ENCODE measurements at places on chromosomes 13 and 19. TPM values are rescaled to one million over a fixed set of nuclear protein-coding genes. Genes with fewer than 3 reads are reported as not detected.

MAMSTR gene
- total RNA-seq, result 6.5 TPM

DNA sequence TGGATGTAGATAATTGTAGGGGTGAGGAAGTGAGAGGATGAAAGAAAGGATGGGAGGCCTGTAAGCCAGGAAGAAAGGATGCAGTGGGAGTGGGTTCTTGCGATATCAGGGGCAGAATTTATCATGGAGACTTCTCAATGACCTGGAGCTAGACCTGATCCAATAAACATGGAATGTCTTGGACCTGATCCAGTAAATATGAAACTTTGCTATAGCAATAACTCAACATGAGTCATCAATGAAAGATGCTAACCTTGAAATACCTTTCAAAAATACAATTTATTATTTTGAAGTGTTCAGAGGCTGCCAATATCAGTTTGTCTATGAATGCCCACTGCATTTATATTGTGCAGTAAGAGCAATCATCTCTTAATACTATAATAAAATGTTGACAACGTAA, 279.5 kb downstream of the POU4F1 start:
- peak overlapping the region; percentile 1 for H3K27ac ChIP-seq
- peaks cover 6% of the 10 kb centered on the region for H3K4me1 ChIP-seq
- DNase-seq, result no peak
- H3K27me3 ChIP-seq, result peaks cover 20% of the 10 kb centered on the region

LINGO3 gene
- total RNA-seq, result 0.59 TPM

DNA sequence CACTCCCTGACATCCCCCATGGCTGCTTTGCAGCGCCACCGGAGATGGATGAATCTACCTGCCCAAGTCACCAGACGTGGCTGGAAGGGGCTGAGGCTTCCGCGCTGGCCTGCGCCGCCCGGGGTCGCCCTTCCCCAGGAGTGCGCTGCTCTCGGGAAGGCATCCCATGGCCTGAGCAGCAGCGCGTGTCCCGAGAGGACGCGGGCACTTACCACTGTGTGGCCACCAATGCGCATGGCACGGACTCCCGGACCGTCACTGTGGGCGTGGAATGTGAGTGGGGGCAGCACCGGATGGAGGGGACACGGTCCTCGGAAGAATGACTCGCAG, 4.6 kb downstream of the ICAM5 start:
- H3K36me3 ChIP-seq, result no peaks in the 10 kb centered on the region
- H3K27ac ChIP-seq, result no peak overlapping the region
- no peak for DNase-seq
- peaks cover 86% of the 10 kb centered on the region for H3K27me3 ChIP-seq
- H3K4me1 ChIP-seq, result peaks cover 34% of the 10 kb centered on the region

ZNF492 gene
- total RNA-seq, result not detected

DNA sequence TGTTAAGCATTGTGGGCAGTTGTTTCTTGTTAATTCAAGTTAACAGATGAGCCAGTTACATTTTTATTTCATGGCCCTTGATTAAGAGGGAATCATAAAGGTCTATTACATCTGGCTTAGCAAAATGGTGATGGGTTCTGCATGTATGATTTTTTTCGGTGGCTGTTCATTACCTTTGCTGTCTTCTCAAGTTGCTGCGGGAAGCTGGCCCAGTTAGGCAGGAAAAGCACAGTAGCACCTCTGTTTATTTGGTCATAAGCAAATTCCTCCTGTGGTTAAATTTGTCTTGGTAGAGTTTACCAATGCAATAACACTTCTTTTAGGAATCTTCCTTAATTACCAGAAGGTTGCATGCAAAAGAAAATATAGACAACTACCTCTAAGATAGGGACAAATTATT, 104.5 kb downstream of the FRY start:
- DNase-seq, result no peak
- H3K4me3 ChIP-seq, result no peak overlapping the region
- H3K36me3 ChIP-seq, result peaks cover 9% of the 10 kb centered on the region

DNA sequence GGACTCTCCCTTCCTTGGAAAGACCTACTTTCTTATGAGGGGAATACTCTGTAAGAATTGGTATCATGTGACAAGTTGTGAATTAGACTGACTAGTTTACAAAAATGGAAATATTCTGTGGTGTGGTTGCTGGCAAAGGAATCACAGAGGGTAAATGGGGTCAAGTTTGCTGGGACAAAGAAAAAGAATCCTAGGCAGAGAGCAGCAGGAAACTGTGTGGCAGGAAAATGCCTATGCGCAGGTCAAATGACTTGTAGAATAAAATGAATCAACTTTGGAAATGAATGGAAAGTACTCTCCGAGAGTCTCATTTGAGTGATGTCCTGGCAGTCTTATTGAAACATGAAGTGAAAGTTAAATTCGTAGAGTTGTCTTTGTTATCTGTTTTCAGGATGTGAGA, 1250.7 kb downstream of the UQCRFS1 start:
- DNase-seq, result no peak
- no peak overlapping the region for H3K27ac ChIP-seq
- peaks cover 20% of the 10 kb centered on the region for H3K27me3 ChIP-seq

KLK10 gene
- 2.1 TPM for total RNA-seq

MYO9B gene
- 90.8 TPM for total RNA-seq

DNA sequence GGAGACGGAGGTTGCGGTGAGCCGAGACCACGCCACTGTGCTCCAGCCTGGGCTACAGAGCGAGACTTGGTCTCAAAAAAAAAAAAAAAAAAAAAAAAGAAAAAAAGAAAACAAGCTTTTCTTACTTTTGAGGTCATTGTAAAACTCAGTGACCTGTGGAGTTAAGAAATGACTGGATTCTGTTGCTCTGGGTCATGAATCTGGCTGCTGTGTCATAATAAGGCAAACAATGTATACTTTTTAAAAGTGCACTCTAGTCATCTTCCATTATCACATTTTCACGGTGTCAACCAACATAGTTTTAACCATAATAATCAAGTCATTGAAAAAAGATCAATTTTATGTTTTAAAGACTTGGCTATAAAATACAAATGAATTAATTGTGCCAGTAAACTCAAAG, 1186.6 kb downstream of the DIAPH3 start:
- H3K36me3 ChIP-seq, result no peaks in the 10 kb centered on the region
- H3K4me1 ChIP-seq, result peaks cover 10% of the 10 kb centered on the region
- DNase-seq, result no peak

KCNN4 gene
- total RNA-seq, result 6.1 TPM

DNA sequence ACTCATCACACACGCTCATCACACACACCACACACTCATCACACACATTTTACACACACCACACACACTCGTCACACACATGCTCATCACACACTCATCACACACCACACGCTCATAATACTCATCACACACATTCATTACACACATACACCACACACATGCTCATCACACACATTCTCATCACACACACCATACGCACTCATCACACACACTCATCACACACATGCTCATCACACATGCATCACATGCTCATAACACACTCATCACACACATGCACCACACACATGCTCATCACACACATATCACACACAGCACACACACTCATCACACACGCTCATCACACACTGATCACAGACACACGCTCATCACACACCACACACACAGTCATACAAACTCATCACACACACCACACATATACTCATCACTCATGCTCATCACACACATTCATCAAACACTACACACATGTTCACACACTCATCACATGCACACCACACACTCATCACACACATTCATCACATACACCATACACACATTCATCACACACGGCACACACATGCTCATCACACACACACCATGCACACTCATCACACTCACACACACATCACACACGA, 247.1 kb upstream of the SGCG start:
- H3K36me3 ChIP-seq, result peaks cover 6% of the 10 kb centered on the region
- no peaks in the 10 kb centered on the region for H3K4me1 ChIP-seq
- no peak overlapping the region for H3K27ac ChIP-seq
- no peak for DNase-seq
- no peak overlapping the region for H3K4me3 ChIP-seq

DNA sequence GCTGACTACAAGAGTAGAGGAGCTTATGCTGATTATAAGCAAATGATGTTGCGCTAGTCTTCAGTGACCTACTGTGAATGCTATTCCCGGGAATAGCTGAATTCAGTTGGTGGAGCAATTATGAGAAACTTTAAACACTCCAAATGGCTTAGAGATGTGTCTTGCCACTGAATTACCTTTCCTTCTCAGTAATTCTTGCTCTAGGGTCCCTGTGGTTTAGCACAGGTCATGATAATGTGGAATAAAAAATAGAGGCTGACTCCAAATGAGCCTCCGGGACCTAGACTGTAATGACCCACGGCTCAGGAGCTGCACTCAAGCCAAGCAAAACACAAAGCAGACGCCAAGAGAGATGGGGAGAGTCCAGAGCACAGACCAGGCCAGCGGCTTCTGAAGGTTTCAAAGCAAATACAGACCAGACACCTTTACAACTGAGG, 124.7 kb downstream of the RGCC start:
- H3K4me1 ChIP-seq, result peaks cover 4% of the 10 kb centered on the region
- peaks cover 12% of the 10 kb centered on the region for H3K36me3 ChIP-seq
- no peak overlapping the region for H3K4me3 ChIP-seq
- no peak for DNase-seq
- no peaks in the 10 kb centered on the region for H3K27me3 ChIP-seq

Data from mesothelial cell of epicardium (in vitro differentiated cells).